ENCODE measurements at places on chromosomes 1 and 21. TPM values are rescaled to one million over a fixed set of nuclear protein-coding genes. Genes with fewer than 3 reads are reported as not detected.

MYCL gene
- 0.12 TPM for total RNA-seq

SPATA21 gene
- not detected for total RNA-seq

RAP1GAP gene
- 0.96 TPM for total RNA-seq

RNPC3 gene
- total RNA-seq: 5.3 TPM

CD160 gene
- not detected for total RNA-seq

LCE1E gene
- not detected for total RNA-seq

DNA sequence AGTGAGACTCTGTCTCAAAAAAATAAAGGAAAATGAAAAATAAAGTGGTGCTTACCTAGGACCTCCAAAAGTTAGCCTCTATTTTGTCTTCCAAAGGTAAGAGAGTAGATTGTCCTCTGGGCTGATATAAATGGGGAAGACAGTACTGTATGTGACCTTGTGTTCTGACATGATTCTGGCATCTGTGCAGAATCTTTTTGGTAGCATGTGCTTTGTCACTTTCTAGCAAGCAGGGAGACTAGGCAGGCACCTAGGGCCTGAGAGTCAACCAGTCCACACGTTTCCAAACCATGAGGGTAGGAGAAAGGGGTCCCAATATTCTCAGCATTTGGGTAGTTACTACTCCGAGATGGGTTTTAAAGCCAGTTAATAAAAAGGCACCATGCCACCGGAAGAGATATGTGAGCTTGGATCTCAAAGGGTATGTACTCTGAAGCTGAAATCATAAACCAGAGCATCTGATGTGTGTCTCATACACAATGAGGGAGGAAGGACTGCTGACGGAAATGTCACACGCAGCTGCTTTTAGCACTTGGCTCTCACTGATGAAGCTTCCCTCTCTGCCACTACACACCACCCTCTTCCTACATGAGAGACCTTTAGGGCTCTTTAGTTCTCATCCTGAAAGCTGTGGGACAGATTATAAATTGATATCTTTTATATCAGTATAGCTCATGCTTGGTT is 27.0 kb upstream of the SLC16A1 start:
- DNase-seq: no peak

DNA sequence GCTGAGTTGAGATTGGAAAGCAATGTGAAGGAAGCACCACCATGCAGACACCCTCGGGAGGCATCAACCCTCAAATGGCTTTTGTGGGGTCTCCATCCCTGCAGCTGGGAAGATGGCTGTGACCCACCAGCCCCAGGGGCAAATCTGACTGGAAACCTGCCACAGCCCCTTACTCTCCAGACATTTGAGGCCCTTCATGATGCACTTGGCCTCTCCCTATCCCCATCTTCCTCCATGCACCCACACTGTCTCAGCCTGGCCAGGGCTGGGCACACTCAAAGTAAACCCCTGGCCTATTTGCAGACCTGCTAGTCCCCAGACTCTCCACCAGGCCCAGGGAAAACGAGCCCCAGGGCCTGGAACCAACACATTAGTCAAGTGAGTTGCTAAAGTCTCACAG is 205.2 kb downstream of the MATN1 start:
- DNase-seq: no peak

- DNase-seq: peak; percentile 61
Observed at GRCh38 chr1:37486680-37487618, 12.6 kb downstream of the ZC3H12A start.

DNA sequence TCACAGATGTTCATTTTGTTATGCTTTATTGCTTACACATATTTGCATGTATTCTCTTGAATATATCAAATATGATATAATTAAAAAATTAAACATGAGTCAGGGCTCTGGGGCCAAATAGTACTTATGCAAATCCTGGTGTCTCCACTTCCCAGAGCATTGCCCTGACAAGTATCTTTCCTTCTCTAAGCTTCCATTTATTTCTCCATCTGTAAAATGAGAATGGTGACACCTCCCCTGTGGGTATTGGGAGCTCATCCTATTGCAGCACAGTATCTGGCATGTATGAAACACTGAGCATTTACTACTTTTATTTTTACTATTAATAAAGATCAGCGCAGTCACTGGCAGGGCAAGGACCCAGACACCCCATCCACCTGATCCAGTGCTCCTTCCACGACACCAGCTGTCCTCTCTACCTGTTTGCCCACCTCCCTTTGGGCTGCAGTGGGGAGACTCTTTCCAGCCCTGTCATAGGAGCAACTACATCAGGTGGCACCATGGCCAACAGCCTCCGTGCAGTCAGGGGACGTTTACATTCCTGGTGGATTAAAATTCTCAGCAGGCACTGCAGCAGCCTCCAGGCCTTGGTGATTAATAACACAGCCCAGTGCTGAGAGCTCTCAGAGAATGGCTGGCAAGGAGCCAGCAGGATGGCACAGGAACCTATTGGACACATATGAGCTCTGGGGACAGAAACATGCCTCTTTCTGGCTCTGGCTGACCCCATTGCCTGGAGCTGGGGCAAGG is 113.0 kb downstream of the DMRTB1 start:
- DNase-seq: peak; percentile 87

- no peak for DNase-seq
Observed at GRCh38 chr1:229896306-229896705, 170.7 kb upstream of the GALNT2 start.

DNA sequence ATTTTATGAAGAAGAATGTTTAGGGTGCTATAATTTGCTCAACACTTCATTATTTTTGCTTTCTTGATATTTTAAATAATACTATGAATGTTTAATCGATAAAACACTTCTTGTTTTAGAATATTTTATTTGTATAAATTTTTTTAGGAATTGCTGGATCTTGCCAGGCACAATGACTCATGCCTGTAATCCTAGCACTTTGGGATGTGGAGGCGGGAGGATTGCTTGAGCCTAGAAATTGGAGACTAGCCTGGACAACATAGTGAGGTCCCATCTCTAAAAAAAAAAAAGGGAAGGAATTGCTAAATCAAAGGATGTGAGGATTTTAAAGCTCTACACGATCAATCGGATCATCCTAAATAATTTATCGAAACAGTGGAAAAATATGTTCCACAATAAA is 17.6 kb downstream of the RNF11 start:
- no peak for DNase-seq

DNA sequence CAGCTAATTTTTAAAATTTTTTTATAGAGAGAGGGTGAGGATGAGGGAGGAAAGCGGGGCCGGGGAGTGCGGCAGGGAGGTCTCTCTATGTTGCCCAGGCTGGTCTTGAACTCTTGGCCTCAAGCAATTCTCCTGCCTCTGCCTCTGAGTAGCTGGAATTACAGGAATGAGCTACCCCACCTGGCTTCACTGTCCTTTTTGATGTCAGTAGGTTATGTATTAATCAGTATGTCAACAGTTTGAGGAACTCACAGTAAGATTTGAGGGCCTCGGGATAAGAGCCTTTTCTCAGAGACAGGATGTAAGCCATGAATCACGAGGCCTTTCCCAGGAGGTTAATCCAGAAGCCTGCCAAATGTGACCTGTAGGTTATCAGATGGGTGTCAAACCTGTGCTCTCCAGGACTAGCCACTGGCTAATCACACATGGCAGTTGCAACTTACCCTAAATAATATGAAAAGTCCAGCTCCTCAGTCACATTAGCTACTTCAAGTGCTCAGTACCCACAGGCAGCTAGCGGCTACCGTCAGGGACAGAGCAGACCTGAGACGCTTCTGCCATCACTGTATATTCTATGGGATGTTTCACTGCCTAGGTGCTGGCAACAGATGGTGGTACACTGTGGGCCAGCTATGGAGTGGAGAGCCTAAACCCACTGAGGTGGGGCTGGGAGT is 33.1 kb downstream of the TRIM67 start:
- peak; percentile 60 for DNase-seq

DNA sequence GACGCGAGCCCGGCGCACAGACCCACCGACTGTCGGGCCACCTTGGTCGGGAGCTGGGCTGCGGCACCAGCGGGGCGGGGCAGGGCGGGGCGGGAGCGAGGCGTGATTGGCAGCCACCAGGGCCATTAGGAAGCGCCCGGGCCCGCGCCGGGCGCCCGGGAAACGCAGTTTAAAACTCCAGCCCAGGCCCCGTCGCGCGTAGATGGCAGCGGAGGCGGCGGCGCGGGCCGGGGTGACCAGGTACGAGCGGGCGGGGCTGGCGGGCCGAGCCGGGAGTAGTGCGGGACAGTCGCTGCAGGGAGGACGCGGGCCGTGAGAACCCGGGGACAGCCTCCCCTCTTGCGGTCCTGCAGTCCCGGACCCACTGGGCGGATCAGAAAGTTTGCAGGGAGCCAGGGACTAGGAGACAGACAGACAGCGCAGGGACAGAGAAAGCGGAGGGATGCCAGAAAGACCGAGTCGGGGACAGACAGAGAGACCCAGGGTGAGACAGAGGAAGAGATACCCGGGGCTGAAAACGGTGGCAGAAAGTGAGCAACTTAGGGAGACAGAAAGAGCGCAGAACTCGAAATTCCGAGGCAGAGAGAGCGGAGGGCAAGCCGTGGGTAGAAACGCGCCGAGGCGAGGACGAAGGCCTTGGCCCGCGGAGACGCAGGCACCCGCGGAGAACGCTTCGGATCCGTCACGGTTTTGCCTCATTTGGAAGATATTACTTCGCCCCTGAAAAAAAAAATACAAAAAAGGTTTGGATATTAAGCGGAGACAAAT is at the start of gene DMBX1:
DMBX1 (plus strand) TSS at position 199 of the 768 bp plus-strand sequence. CDS start 17,175 bp downstream, outside the sequence.
- peak; percentile 14 for DNase-seq

- DNase-seq: no peak
Observed at GRCh38 chr21:36704958-36705678, 6.2 kb downstream of the SIM2 start.

- DNase-seq: no peak
Observed at GRCh38 chr1:60908159-60908558, 174.2 kb upstream of the NFIA start.

- peak; percentile 42 for DNase-seq
Observed at GRCh38 chr1:214660900-214661299, 57.9 kb downstream of the CENPF start.

DNA sequence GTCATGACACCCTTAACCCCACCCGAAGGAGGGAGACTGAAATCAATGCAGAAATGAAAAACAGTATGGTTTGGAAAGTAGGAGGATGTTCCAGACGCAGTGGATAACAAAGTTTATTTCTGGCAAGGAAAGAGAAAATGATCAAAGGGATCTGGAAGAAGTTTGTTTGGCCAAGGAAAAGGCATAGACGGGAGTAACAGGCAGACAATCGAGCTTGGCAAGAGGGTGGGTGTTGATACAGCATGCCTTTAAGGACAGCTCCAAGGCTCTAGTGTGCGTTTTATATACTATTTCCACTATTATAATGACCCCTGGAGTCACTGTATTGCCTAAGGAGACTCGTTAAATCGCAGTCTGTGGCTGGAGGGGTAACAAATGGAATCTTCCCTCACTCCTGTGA is 303.7 kb upstream of the RUNX1 start:
- no peak for DNase-seq

GRCh38 chr1:87812871-87813577 is 484.3 kb downstream of the LMO4 start:
- no peak for DNase-seq

DNA sequence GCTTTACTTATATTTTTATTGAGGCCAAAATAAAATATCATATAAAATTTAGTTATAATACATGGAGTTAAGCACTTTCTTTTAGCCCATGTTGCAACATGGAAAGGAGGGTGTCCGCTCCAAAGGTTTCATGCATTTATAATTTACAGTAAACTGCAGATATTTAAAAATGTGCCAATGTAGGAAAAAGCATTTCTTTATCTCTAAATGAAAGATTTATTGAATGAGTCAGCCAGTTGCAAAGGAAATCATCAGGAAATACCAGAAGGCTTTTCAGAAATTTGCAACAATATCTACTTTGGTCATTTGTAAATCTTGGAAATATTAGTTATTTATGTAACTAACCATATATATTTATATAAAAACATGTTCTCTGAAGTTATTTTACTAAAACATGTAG is 12.1 kb downstream of the ATP6V1G3 start:
- peak; percentile 18 for DNase-seq

- no peak for DNase-seq
Observed at GRCh38 chr1:77015748-77016341, 148.6 kb downstream of the ST6GALNAC5 start.

- DNase-seq: no peak
Observed at GRCh38 chr1:31033598-31033997, 31.9 kb downstream of the PUM1 start.

All from RPMI7951 (cell line).